ENCODE measurements at places on chromosomes 6 and 20.
A peak's percentile ranks its signal among the peaks of the same experiment; 100 is the strongest.

DNA sequence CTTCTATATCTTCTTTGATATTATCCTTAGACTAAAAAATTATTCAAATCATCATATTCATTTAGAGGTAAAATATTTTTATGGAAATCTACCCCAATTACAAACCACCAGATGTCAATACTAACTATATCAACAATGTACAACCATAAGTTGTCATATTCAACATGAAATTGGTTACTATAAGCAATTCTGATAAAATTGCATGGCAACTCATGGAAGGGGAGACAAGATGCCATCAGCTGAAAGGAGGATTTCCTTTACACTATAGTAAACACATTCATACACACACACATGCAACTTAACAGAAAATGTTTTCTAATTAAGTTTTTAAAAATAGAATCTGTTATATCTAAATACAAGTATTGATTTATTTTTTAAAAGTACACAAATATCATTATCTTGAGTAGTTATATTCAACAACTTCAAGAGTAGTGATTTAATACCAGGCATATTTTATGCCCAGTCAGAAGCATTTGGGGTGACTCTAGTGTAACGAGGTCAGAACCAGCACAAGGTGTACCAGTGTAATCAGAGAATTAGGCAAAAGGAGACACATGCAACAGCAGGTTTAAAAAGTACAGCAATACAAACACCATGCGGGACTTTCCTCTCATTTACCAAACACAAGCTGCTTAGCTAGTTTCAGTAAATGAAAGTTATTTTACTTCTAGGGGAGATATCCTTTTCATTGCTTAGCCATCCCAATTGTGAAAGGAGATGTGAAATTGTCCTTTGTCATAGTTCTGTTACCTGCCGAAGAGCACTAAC is 1.0 kb downstream of the FILIP1 start:
- no peaks in the 10 kb centered on the region for H3K27me3 ChIP-seq
- no peak overlapping the region for H3K27ac ChIP-seq
- no peak overlapping the region for H3K4me3 ChIP-seq
- no peaks in the 10 kb centered on the region for H3K36me3 ChIP-seq

GRCh38 chr6:134521116-134521501 is 203.2 kb upstream of the SGK1 start:
- no peak overlapping the region for H3K27ac ChIP-seq
- no peaks in the 10 kb centered on the region for H3K27me3 ChIP-seq
- no peak overlapping the region for H3K4me3 ChIP-seq

DNA sequence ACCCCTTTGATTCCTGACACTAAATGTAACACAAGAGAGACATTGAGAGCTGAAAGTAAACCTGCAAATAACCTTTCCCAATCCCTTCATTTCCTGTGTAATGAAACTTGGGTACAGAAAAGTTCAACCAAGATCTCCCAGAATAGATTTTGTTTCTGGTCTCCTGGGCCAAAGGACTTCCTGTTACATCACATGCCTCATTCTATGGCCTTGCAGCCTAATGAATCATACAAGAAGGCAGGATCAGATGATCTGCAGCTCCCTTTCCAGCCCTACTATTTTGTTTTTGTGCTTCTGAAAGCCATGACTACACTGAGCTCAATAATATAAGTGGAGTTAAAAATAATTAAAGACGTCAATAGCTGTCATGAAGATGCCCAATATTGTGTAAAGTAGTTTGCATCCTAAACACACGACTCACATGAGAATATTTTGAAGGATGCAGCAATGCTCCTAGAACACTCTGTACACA is 73.4 kb upstream of the NOX3 start:
- H3K27me3 ChIP-seq, result no peaks in the 10 kb centered on the region
- H3K4me1 ChIP-seq, result peaks cover 2% of the 10 kb centered on the region
- H3K36me3 ChIP-seq, result no peaks in the 10 kb centered on the region
- H3K4me3 ChIP-seq, result no peak overlapping the region
- no peak for DNase-seq
- no peak overlapping the region for H3K27ac ChIP-seq

DNA sequence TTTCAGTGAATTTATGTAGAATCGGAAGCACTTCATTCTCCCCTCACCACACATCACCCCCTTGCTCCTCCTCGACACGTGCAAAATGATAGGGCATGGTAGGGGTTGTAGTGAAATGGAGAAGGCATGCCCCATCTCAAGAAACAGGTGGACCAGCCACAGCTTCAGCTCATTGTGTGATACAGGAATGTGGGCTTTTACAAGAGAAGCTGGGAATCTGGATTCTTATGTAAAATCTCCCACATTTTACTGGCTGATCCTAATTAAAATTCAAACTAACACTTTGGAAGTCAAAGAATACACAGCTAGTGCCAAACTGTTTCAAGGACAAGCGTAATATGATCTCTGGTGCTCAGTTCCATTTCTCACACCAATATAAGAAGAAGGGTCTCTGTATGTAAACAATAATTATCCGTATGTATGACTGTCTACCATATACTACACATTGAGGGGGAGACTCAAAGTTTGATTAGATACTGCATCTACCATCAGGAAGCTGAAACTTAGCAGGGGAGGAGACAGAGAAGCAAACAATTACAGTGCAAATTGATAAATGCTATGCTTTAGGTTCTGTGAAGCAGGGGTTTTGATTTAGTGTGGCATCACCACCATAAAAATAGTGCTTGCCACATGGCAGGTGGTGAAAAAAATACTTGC is 24.3 kb upstream of the KIAA0408 start:
- no peaks in the 10 kb centered on the region for H3K36me3 ChIP-seq
- H3K4me1 ChIP-seq, result peaks cover 34% of the 10 kb centered on the region
- DNase-seq, result peak; percentile 25

- no peaks in the 10 kb centered on the region for H3K36me3 ChIP-seq
- no peaks in the 10 kb centered on the region for H3K27me3 ChIP-seq
- no peaks in the 10 kb centered on the region for H3K4me1 ChIP-seq
- H3K27ac ChIP-seq, result no peak overlapping the region
- no peak overlapping the region for H3K4me3 ChIP-seq
- DNase-seq, result no peak
Observed at GRCh38 chr20:17137692-17138091, 89.1 kb upstream of the PCSK2 start.

DNA sequence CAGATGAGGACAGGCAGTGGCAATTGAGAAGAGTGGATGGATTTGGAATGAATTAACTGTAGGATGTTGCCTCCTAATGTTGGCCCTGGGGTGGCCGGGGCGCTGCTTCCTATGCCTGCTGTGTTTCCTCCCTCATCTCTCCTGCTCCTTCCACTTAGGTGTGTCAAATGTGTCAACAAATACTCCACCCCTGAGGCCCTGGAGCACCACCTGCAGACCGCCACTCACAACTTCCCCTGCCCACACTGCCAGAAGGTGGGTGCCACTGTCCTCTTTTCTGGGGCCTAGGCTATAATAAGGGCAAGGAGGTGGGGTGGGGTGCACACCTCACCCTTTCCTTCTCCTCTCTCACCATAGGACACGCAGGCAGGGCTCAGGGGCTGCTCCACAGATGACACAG is 30.0 kb upstream of the CHMP4B start:
- H3K4me3 ChIP-seq, result no peak overlapping the region
- H3K4me1 ChIP-seq, result no peaks in the 10 kb centered on the region
- H3K27ac ChIP-seq, result no peak overlapping the region
- no peaks in the 10 kb centered on the region for H3K36me3 ChIP-seq
- no peak for DNase-seq

Measured in neural progenitor cell (in vitro differentiated cells).